ENCODE measurements at places on chromosomes 3 and 15.
A peak's percentile ranks its signal among the peaks of the same experiment; 100 is the strongest.

DNA sequence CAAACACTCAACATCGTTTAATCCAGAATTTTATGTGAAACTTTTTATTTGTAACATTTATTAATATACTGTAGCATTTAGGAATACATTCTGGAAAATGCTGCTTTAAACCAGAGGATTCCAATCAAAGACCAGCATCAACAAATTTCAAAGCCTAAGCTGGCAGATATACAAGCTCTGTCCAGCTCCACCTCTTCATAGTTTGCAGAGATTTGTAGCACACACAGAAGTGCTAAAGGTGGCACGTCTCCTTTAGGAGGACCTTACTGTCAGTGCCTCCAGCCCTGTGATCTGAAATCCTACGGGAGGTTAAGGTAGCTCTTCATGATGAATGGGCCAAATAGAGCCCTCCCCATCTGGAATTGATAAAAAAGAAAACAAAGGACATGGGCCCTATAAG, 329.7 kb upstream of the NECTIN3 start:
- no peak for DNase-seq

GRCh38 chr3:26588931-26589330, 33.6 kb upstream of the LRRC3B start:
- DNase-seq = no peak

DNA sequence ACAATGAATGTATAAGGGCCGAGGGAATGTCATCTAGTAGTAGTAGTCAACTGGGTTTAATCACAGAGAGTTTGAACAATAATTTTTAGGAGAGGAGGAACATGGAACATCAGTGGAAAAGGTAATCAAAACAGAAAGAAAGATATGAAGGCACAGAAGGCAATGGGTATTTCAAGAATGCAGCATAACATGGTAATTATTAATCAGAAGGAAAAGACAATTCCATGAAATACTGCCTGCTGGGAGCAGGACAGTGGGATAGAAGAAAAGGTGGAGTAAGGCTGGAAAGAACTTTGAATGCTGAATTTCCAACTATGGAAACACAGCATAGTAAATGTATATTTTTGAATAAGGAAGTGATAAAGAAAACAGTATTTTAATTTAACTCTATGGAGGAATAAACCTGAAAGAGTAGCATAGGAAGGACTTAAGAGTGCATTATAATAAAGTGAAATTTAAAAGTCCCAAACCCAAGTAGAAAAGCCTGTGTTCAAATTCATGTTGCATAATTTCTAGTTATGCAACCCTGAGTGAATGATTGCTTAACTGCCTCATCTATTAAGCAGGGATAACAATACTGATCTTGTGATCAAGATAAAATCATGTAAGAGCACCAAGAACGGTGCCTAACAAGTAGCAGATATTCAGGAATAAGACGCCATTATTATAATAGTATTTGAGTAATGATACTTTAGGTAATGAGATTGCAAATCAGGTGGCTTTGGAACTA, 357.7 kb downstream of the TBC1D5 start:
- no peak for DNase-seq

DNA sequence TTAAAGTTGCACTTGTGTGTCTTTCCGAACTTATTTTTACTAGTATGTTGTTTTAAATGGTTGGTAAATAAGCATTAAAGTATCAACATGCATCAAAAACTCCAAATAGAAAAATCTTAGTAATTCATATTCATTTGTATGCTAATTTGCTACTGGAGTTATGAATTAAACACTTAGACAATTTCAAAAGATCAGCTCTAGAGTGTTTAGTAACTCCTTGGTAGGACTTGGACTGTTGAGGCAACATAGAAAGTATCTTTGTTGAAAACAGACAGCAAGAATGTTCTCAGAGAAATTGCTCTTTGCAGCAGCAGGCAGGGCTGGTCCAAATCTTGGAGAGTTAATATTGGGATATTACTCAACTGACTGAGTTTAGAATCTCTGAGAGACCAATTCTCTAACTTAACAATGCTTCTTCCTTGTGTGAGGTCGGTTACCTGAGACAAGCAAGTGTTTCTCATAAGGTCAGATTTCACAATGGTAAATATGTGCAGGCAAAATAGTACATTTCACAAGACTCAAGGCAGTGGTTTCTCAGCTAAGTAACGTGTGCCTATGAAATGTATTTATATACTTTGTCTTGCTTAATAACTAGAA, 147.8 kb upstream of the IL12A start:
- peak; percentile 17 for DNase-seq

DNA sequence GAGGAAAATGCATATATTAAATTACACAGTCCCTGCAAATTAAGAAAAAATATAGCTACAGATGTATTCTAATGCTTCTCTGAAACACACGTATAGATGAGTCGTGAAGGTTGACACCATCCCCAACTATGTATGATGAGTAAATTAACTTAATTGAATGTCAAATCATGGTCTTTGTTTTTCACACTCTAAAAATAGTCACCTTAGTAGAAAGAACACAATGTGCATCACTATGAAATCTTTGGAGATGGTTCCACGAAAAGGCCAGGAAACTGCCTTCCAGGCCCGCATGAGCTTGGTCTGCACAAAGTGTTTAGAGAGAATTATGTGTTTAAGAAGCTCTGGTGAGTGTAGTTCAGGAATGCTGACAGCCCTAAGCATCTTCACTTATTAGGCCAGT, 313.4 kb upstream of the IL12A start:
- no peak for DNase-seq

DNA sequence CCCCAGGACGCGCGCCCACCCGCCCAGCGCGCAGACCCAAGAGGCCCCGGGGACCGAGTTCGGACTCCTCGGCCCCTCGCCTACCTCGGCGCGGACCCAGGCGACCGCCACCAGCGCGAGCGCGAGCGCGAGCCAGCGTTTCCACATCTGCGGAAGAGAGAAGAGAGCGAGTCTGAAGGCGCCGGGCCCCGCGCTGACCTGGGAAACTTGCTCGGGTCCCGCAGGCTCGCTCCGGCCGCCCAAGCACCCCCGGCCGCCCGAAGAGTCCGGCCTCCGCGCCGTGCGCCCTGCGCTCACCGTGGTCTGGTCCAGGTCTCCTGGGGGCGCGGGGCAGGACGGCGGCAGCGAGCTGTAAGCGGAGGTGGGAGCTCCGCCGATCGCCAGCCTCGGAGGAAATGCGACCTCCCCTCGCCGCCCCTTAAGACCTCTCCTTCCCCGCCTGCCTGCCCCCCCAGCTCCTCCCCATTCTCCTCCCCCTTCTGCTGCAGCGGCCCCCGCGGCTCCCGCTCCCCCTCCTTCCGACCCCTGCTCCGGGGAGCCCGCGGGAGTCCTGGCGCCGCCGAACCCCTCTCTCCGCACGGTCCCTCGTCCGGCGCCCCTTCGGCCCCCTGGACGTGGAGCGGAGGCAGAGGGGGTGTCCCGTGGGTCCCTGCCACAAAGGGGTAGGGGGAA, at the start of gene FSTL1:
Gene FSTL1, minus strand, starts transcription at position 393 of the 672 bp plus-strand sequence. Its CDS starts 246 bp downstream, at position 147.
- DNase-seq = no peak

GRCh38 chr15:84862214-84862975, 22.1 kb upstream of the SLC28A1 start:
- DNase-seq = no peak

DNA sequence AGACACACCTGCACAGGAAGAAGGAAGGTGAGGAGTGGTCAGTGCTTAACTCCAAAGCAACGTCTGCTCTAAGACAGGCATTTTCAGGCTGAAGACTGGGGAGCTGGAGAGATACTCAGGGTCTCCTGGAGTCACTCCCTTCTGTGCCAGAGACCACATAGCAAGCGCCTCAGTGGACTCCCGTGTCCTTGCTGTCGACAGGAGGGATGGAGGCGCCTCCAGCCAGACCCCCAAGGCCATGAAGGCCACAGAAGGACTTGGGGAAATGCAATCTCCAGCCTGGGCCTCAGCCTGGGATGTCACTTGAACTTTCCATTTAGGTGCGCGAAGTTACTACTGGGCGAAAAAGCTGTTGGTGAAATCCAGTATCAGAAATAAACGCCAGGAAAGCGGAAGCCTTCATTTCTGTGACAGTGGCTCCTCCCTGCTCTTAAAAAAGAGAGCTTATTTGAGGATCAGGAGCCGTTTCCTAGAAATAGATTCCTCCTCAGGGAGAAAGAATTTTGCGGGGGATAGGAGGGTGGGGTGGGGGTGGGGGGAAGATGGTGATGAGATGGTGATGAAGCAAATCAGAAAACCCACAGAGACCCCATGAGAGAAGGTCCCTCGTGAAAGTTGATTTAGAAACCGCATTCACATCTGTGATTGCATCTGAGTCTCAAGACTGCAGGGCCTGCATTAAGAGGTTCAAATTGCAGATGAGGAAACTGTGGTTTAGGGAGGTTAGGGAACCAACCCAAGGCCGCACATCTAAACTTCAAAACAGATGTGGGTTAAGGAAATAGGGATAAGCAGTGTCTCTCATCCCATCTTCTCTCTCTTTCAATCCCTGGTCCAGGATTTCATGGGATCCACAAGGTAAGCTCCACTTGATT, 78.8 kb downstream of the ATP2B2 start:
- no peak for DNase-seq

GRCh38 chr3:81789691-81790090, 28.2 kb upstream of the GBE1 start:
- no peak for DNase-seq

- no peak for DNase-seq
These were observed 10.0 kb downstream of the CCDC13 start for GRCh38 chr3:42763021-42763420.

- DNase-seq = peak; percentile 27
These were observed 59.2 kb downstream of the TMOD3 start for GRCh38 chr15:51888593-51889195.

GRCh38 chr15:38076786-38077185, 142.3 kb downstream of the TMCO5A start:
- no peak for DNase-seq

- DNase-seq = no peak
These were observed 8.4 kb upstream of the IL1RAP start for GRCh38 chr3:190505381-190506003.

DNA sequence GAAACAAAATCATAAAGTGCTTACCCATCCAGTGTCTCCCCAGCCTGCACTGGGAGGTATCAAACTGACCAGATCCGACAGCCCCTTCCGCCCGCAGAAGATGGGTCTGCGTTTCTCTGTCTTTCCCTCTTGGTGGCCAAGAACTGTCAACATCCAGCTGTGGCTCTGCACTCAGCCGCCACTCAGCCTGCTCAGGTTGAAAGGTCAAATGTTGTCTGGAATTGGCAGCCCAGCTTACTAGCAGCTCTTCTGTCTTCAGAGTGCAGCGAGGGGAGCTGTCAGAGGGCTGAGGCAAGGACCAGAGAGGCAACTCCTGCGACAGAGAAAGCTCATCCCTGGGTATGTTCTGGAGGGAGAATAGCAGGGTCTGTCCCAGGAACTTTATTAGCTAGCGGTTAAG, 45.4 kb downstream of the GOLGA6L2 start:
- DNase-seq = no peak

DNA sequence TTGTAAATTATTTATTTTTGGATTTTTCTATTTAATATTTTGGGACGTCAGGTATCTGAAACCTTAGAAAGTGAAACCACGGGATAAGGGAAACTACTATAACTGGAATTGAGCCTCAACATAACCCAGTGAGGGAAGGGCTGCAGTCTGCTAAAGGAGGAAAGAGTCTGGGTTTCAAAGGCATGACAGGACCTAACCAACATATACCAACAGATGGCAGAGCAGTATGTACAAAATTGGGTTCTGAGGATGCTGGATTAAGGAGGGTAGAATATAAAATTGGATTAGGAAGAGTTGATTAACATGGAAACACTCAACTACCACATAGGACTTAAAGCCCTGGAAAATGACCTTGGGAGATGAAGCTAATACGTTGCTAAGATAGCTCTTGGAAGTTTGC, 603.5 kb downstream of the MECOM start:
- peak; percentile 53 for DNase-seq

- no peak for DNase-seq
These were observed 20.7 kb downstream of the EIF2A start for GRCh38 chr3:150567328-150567727.

GRCh38 chr15:53522991-53523390, 236.5 kb downstream of the WDR72 start:
- no peak for DNase-seq

GRCh38 chr15:39286706-39287105, 294.2 kb upstream of the THBS1 start:
- DNase-seq = no peak

DNA sequence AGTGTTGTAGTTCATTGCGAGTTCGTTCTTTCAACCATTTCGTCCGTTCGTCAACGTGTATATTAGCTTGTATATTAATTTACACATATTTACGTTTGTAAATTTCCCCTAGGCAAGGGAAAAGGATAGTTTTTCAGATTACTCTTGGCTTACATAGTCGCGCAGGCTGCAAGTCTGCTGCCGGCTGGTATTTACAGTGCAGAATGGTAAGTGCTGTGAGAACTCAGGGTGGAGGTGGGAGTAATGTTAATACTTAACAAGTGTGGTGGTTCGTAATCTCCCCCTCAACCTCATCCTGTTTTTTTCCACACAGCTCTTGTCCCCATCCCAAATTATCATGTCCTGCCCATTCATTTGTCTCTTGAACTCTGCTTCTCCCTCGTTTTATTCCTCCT, 766 bp downstream of the FAM98B start:
- no peak for DNase-seq

GRCh38 chr3:161560008-161560637, 63.5 kb downstream of the OTOL1 start:
- DNase-seq = peak; percentile 16

DNA sequence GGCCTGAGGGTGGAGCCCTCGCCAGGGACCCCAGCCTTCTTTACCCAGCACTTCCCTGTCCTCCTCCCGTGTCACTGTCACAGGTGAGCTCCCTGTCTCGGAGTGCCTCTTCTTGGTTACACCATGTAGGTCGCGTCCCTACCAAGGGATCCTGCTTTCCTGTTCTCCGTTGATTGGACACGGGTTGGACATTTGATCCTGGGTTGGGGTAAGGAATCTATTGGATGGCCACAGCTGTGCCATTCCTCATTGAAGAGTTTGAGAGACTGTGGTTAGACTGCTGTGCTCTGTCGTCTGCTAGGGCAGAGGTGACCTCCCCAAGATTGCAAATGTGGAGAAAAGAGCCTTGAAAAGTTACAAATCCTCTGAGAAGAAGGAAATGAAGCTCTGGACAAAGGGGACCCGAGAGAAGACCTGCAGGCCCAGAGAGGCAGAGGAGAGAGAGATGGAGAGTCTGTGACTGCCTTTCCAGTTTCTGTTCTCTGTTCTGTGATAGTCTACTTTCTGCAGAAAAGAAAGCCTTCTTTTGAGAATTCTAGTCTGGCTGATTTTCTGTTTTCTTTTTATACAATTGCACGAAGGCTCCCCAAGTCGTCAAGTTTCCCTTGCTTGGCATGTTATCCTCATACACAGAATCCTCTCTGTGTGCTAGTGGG, 325.7 kb upstream of the RGMA start:
- no peak for DNase-seq

- DNase-seq = no peak
These were observed 45.5 kb downstream of the SLC28A1 start for GRCh38 chr15:84929795-84930603.
